Activated CD8-positive, alpha-beta memory T cell treated with anti-CD3 and anti-CD28 coated beads, Interleukin-2, amount 50 U/mL, for 4 hours (primary cell): ENCODE measurements at places on chromosomes 5 and 9.
A peak's percentile ranks its signal among the peaks of the same experiment; 100 is the strongest.

- DNase-seq, result no peak
Observed at GRCh38 chr5:55481293-55481855, 53.4 kb downstream of the PLPP1 start.

GRCh38 chr9:132216861-132217619, 55.2 kb downstream of the NTNG2 start:
- DNase-seq, result no peak

DNA sequence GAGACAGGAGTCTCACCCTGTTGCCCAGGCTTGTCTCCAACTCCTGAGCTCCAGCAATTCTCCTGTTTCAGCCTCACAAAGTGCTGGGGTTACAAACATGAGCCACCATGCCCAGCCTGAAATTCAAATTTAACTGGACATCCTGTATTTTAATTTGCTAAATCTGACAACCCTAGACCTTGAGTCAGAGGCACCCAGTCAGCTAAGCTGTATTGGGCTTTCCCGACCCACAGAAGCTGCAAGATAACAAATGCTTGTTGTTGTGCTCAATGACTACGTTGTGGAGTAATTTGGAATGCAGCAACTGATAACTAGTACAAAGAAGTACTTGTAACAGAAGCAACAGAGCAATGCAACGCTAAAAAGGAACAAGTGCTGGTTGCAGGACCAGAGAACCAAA, 533.1 kb downstream of the NTRK2 start:
- no peak for DNase-seq

DNA sequence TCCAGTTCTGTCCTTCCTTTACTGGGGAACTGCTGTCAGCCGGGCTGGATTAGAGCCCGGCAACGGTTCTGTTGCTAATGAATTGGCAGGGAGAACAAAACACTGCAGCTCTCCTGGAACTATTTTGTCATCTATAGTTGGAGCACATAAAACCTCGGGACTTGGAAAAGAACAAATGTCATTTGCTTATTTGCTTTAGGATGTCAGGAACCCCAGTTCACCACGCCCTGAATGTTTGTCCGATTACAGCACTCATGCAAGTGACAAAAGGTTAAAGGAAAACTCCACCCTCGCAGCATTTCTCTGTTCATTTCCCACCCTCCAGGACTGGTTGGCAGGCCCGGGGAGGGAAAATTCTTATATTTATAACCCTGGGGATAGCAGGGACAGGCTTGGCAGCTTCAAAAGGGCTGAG, 66.4 kb upstream of the PLPP1 start:
- no peak for DNase-seq

- DNase-seq, result no peak
Observed at GRCh38 chr5:2642684-2643345, 108.7 kb downstream of the IRX2 start.

DNA sequence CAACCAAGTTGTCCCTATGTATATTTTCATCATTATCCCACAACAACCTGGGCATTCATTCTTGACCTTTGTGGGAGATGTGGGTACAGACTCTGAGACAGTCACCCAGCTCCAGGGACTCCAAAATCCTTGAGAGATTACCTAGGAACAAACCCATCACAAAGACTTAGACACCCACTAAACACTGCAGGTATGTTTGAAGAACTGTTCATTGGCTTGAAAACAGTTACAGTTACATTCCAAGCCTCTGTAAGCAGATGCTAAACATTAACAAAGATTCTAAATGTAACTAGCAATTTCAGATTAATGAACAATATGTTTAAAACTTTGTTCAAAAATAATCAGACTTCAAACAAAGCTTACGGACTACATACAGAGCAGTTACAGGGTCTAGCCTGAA, 24.7 kb downstream of the DEPDC1B start:
- DNase-seq, result no peak

GRCh38 chr5:135599421-135600151, 20.8 kb upstream of the CXCL14 start:
- no peak for DNase-seq

DNA sequence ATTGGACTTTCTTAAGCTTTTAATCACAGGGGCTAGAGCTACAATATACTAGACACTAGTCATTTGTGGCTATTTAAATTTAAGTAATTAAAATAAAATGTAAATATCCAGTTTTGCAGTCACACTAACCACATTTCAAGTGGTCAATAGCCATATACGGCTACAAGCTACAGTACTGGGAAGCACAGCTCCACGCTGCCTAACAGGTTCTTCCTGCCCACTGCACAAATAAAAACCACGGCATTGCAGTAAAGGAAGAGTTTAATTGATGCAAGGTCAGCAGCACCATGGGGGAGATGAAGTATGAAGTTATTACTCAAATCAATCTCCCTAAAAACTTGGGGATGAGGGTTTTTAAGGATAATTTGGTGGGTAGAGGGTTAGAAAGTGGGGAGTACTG, 134.1 kb downstream of the LURAP1L start:
- no peak for DNase-seq

GRCh38 chr5:12023614-12024241, 119.5 kb upstream of the CTNND2 start:
- no peak for DNase-seq

GRCh38 chr9:119556129-119556875, 187.1 kb upstream of the BRINP1 start:
- DNase-seq, result peak; percentile 20

DNA sequence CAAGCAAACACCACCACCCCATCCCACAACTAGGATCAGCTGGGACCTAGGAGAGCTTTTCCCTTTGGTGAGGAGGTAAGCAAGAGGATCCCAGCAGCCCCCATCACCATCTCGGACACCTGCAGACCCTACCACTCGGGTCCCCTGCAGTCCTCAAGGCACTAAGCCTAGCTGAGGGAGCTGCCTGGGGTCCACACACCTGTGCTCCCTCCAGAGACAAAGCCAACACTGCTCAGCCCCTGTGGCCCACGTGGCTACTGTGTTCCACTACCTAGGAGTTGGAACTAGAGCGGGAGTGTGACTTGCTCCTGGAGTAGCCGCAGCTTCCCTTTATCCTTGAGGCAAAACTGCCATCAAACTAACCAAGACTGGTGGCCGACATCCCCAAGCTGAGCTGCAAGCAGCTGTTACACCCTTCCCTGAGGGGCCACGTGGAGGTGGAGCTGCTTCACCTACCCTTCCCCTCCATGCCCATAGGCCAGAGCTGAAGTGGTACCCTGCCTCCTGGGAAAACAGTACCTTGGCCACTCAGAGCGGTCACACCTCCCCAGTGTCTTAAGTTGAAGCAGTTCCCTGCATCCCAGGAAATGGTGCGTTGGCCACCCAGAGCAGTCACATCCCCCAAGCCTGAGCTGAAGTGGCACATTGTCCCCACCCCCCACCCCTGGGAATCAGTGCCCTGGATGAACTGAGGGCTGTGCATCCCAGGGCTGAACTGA, 205.5 kb downstream of the CACNA1B start:
- no peak for DNase-seq

DNA sequence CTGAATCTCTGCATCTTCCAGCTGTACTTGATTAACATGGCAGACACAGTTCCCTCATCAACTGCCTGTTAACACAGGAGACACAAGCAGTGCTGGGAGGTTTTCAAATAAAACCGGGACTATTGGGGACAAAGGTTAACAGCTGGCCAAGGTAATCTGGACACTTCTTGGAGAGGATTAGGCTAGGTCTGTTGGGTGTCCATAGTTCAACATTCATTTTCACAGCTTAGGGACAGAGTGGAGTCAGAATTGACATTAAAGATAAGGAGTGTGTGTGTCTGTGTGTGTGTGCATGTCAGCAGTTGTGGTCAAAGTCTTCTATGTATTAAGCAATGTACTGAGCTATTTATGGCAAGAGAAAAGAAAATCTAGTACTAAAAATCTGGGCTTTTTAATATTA, 216.2 kb downstream of the MED10 start:
- no peak for DNase-seq

GRCh38 chr5:63230754-63231153, 652.1 kb downstream of the LRRC70 start:
- no peak for DNase-seq

- DNase-seq, result no peak
Observed at GRCh38 chr5:133406977-133407632, 205.2 kb downstream of the FSTL4 start.

- no peak for DNase-seq
Observed at GRCh38 chr9:89079391-89079790, 88.1 kb downstream of the S1PR3 start.

DNA sequence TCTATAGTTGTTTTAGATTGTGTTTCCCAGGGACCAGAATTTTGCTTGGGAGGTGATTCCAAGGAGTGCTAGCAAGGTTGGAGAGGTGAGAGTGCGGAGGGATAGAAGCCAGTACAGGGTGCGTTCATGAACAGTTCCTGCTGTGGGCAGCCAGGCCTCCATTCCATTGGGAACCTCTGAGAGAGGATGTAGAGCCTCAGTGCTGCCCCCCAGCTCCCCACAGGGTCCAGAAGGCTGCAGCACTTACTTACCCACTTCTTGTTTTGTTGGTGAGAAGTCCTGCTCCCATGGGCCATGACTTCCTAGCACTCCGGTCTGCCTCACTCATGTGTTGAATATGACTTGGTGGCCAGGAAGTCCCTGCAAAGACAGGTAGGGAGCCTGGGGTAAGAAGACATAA, 128.2 kb upstream of the GAS1 start:
- DNase-seq, result no peak

GRCh38 chr5:173232499-173233346, 2.3 kb downstream of the NKX2-5 start:
- DNase-seq, result no peak

DNA sequence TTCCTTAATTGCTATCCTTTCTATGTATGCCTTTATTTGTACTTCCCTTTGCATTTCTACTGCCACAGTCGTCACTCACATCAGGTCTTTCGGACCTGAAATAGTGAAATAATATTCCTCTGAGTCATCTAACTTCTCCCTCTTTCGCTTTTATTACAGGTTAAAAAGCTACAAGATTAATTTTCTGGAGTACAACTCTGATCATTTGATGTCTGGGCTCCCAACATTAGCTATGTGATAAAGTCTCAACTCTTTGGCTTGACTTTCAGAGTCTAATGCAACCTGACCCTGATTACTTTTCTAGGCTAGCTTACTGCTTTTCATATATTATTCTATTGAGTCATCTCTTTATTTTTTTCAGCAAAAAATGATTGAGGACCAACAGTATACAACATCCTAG, 638.8 kb upstream of the WWC1 start:
- no peak for DNase-seq

- no peak for DNase-seq
Observed at GRCh38 chr9:97773091-97773490, 76.0 kb upstream of the XPA start.

DNA sequence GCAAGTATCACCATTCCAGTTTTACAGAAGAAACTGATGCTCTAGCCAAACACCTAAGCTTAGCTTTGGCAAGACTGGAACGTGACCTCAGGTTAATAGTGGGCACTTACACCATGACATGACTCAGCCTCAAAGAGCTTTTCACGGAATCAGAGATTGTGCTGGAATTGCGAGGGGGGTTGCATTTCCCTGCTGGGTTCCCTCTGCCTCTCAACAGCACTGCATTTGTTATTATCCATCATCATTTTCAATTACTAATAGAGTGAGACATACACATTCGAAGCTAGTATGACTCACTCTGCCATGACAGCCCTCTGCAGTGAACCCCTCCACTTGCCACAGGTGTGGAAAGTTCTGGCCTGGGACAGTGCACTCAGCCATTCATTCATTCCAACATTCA, 8.0 kb downstream of the SPOCK1 start:
- DNase-seq, result no peak

DNA sequence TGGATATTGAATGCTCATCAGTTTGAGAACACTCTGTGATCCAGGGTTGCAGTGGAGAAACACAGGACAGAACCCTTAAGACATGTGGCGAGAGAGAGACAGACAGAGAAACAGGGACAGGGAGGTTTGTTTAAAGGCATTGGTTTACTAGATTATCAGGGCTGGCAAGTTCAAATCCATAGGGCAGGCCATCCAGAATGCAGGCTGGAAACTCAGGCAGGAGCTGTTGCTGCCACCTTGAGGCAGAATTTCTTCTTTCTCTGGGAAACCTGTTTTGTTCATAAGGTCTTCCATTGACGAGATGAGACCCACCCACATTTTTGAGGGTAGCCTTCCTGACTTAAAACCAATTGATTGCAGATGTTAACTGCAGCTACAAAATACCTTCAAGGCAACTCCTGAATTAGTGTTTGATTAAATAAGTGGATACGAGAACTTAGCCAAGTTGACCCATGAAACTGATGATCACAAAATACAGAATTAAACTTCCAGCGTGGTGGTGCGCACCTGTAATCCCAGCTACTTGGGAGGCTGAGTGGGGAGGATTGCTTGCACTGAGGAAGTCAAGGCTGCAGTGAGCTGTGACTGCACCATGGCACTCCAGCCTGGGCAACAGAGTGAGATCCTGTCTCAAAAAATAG, 55.9 kb downstream of the NSUN2 start:
- DNase-seq, result no peak

- no peak for DNase-seq
Observed at GRCh38 chr9:134605351-134605965, 36.1 kb upstream of the COL5A1 start.

- no peak for DNase-seq
Observed at GRCh38 chr9:107685376-107685775, 195.8 kb upstream of the KLF4 start.

- DNase-seq, result no peak
Observed at GRCh38 chr9:130627896-130628792, 36.2 kb upstream of the PRDM12 start.

- DNase-seq, result no peak
Observed at GRCh38 chr5:76674330-76675066, 41.4 kb upstream of the F2R start.

DNA sequence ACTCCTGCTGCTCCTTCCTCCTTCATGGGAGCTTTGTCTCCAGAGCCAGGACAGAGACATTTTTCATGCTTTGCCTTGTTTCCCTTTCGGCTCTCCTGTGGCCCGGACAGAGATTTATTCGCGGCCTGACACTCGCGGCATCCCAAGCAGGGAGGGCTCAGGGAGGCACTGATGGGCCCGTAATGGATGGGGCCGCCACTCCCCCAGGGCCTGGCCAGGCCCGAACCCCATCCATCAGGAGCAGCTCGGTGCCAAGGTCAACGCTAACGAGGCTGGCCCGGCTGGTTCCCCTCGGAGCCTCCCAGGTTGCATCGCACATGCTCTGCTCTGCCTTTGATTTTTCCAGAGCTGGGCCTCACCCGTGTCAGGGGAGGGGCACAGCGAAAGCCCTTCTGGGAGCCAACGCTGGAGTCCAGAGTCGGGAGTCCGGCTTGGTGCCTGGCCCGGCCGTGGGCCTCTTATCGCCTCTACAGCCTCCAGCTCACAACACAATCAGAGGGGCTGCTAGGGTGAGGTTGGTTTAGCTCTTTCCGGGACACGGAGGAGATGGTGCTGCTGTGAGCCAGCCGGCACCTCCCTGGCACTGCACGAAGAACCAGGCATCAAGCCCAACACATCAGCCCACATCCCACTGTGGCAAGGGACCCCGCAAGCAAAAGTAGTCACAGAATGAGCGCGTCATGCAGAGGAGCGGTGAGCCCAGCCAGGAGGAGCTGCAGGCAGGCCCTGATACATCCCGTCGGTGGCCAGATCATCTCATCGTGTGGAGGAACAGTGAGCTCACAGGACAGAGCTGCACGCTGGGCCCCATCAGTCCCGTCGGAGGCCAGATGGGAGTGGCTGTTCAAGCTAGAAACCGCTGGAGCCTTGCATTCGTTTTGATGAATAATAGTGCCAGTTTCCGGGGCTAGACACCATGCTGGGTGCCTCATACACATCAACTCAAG, 72.2 kb upstream of the BARHL1 start:
- DNase-seq, result no peak
